ENCODE measurements at places on chromosomes 4 and X.

GRCh38 chr4:93828995-93829819, 654 bp downstream of the ATOH1 start:
- DNase-seq: no peak

GRCh38 chrX:12052109-12052508, 86.2 kb upstream of the FRMPD4 start:
- DNase-seq: no peak

DNA sequence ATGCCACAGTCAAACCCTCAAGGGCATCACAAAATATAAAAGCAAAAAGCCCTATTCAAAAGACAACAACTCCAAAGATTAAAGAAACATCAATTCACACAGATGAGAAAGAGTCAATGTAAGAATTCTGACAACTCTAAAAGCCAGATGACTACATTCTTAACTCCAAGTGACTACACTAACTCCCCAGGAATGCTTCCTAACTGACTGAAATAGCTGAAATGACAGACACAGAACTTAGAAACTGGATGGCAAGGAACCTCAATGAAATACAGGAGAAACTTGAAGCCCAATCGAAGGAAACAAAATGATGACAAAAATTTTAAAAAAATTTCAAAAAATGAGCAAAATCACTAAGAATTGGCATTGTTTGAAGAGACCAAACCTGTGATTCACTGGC, 1047.6 kb upstream of the PCDH10 start:
- DNase-seq: no peak

- DNase-seq: no peak
These were observed 7.3 kb upstream of the SH3BP2 start for GRCh38 chr4:2785613-2786012.

DNA sequence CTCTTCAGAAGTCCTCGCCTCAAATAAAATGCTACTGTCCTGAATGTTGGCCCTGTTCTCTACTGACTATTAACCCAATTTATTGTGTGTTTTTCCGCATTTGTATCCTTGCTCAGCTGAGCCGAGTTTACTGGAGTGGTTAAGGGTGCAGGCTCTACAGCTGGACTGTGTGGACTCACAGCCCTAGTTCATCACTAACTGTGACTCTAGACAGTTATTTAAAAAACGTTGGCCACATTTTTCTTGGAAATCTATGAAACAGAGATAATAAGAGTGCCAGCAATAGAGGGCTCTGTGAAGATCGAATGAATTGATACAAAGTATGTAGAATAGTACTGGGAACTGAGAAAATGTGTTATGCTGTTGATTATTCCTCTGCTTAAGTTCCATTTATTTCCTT, 2.9 kb upstream of the GUF1 start:
- DNase-seq: no peak

GRCh38 chrX:118739577-118739976, 12.2 kb downstream of the IL13RA1 start:
- DNase-seq: no peak

GRCh38 chr4:104395168-104395614, 99.5 kb downstream of the CXXC4 start:
- no peak for DNase-seq

DNA sequence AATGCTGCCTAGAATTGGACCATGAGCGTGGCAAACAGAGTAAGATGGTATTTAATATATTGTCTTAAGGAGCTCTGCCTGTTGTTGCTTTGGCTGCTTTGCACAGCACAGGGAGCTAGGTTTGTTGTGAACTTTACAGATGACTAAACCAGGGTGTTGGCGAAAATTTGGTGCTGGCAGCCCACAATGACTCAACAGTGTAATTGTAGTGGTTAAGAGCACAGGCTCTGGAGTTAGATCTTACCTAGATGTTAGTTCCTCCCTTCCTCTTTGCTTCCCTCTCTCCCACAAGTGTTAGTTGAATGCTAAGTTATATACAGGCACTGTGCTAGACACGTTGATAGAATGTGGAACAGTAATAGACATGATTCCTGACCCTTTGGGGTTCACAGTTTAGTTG, 128.9 kb upstream of the TRPC5 start:
- no peak for DNase-seq
